ENCODE measurements at places on chromosomes 4 and X.

DNA sequence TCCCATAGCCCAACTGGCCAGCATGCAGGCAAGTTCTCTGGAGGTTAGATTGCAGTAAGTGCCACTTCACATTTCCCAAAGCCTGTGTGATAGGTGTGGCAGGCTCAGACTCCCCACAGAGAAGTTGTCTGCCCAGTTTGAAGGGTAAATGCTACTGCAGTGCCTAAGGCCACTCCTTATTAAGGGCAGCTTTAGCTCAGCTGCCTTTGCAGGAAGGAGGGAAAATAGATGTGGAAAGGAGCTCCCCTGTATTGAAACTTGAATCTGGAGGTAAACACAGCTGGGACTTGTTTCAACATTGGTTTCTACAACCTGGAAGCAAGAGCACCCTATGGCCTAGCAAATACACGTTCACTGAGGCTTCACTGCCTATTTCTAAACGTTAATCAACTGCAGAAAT, 22.4 kb downstream of the NEXMIF start:
- peak; percentile 10 for DNase-seq

DNA sequence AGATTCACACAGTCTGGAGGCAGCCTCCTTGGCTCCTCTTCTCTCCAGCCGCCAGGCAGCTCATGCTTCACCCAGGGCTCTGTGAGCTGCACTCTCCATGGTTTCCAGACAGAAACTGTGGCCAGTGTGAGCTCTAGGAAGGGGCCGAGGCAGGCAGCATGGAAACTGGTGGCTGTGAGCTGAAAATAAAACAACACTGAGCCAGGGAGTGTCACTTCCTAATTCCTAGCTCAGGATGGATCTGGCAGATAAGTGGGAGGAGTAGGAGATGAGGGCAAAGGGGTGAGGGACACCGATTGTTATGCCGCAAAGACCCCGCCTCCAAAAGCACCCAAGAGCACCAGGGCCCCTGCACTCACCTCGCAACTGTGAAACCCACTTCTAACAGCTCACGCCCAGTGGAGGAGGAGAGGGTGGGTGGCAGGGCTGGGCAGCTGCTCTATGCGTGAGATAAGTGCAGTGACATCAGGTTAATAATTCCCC, 69.8 kb downstream of the FHDC1 start:
- DNase-seq, result no peak

- no peak for DNase-seq
Measured at GRCh38 chr4:128220286-128221235, 67.1 kb downstream of the PGRMC2 start.

DNA sequence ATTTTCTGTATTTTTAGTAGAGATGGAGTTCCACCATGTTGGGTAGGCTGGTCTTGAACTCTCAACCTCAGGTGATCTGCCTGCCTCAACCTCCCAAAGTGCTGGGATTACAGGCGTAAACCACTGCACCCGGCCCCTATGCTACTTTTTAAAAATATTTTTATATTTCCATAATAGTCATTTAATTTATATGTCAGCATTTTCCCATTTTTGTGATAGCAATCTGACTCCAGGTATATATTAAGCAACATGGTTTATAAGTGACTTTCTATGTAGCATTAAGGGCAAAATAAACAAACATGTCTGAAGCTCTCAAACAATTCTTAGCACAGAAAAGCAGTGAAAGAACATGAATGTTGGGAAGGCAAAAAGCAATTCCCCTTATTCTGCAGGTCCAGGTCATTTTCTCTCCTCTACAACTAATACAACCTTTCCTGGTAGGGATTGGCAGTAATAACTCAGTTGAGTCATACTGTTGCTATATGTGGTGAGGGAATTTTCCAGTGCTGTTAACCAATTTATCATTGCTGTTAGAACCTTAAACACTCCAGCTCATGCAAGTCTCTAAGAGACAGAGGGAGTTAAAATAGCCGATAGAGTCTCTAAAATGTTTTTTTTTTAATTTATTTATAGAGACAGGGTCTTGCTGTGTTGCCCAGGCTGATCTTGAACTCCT, 24.0 kb downstream of the SMIM14 start:
- no peak for DNase-seq

DNA sequence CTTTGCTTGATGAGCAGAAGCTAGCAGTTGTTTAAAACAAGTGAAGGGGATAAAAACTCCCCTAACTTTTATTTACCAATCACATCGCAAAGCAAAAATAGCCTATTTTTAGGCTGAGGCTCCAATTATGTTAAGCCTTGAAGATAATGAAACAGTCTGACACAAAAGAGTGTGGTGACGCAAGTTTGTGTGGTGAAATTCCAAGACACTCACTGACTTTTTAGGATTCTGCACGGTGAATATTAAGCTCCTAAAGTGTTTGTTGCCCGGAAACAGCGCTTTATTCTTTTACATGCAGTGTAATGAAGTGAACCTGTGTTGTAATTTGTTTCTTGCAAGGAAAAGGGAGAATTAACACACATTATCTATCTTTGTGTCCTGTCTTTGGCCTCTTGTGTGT, 74.8 kb downstream of the POLA1 start:
- DNase-seq, result no peak

GRCh38 chr4:151331276-151332042, 6.1 kb upstream of the SH3D19 start:
- DNase-seq, result no peak

DNA sequence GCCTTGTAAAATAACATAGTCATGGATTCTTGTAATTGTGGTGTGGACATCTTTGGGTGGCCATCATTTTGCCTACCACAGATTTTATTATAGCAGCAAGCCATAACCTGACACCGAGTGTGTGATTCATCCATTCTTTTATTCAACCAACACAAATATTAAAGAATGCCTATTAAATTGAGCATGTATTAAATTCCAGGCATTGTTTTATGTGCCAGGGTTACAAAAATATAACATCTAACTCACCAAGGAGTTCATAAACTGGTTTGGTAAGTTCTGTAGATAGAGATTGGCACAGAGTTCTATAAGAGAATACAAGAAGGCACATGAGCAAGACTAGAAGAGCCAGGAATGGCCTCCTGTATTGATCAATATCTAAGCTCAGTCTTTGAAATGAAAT, 18.0 kb downstream of the NBDY start:
- DNase-seq, result no peak

DNA sequence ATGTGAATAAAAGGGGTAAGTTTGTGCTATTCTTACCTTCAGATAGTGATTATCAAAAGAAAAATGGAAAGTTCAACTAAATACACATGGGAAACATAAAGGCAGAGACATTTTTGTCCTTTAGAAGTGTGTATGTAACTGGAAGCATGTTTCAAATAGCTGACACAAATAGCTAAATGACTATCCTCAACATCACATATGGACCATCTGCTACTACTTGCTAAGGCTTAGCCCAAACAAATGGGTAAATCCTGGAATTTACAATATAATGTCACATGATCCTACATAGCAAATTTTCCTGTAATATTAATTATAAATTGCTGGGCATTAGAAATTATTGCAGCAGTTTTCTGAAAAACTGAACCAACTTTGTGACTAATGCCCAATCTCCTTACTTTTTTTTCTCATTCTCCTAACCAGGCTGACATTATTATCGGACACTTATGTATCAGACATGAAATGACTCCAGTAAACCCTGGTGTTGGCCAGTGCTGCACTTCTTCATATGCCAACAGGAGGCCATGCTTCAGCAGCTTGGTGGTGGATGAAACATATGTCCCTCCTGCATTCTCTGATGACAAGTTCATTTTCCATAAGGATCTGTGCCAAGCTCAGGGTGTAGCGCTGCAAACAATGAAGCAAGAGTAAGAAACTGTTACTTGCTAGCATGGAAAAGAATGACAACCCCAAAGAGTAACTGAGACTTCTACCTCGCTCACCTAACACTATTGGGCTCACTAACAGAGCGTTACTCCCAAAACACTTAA, 16.1 kb downstream of the AFP start:
- no peak for DNase-seq

DNA sequence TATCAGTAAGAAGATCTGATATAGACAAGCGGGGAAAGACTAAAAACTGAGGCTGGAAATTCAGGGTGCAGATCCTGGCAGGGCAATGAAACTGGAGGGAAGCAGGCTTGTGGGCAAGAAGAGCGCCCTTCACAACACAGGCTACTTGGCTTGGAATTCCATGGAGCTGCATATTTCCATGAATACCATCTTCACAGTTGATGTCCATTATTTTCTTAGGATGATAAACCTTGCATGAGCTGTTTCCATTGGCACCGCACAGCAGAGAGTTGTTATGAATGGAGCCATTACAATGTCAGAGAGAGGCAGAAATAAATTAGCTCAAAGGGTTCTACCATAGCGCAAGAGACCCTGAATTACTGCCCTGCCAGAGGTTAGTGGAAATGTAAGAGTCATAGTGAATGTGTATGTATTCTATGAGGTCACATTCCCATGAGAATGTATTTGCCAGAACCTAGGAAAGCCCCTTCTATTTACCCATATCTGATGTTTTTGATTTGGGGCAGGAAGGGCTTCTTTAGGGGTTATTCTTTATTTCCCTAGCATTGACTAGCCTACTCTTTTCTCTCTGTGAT, 215.6 kb downstream of the PALLD start:
- DNase-seq, result no peak

DNA sequence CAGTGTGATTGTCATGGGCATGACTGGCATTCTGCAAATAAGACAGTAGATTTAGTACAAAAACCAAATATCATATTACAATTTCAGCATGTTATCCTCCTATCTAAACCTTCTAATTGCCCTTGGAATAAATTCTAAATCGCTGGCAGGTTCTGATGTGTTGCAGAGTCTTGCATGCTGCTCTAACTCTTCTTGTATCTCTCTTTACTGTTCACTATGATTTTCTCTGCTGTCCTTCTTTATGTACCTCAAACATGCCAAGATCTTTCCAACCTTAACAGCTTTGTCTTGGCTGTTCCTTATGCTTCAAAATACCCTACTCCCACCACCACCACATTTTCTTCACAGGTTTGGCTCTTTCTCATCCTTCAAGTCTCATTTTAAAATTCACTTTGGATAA, 43.0 kb upstream of the KCNIP4 start:
- DNase-seq, result no peak

DNA sequence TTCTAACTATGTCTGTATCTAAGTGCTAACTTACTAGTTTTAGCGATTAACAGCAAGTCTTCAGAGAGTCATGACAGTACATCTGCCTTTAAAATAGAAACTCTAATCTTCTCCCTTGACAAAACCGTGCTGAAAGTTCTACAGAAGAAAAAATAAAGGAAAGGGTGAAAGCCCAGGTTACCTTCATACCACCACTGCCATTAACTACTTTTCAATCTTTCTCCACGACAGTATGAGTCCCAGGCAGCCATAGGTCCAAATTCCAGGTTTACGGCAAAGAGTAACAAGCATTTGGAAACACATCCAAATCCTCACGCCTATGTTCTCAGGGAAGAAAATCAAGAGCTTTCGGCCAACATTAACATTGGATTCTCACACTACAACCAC, 12.4 kb upstream of the ZCCHC13 start:
- DNase-seq, result peak; percentile 36

GRCh38 chrX:49071877-49072711, 1.7 kb downstream of the PRAF2 start:
- peak; percentile 57 for DNase-seq

DNA sequence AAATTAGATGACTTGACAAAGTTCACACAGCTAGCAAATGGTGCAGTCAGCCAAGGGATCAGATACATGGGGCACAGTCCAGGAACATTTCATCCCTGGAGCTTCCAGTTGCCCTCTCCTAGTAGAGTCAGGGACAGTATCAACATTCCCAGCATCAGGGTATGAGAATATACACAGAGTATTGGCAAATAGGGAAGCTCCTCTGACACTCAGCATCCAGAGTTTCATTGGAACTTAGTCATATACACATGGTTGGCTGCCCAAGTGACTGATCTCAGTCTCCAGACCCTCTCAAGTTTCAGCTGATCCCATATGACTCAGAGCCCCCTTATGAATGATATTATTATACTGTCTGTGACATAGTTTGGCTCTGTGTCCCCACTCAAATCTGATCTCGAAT, 13.7 kb upstream of the KCTD8 start:
- no peak for DNase-seq

- DNase-seq, result no peak
Measured at GRCh38 chrX:2829469-2830246, 928 bp downstream of the GYG2 start.

- no peak for DNase-seq
Measured at GRCh38 chr4:181541396-181541795, 701.8 kb upstream of the TENM3 start.

- DNase-seq, result no peak
Measured at GRCh38 chr4:115950806-115951205, 837.4 kb upstream of the NDST4 start.

- no peak for DNase-seq
Measured at GRCh38 chr4:11297201-11297600, 131.5 kb downstream of the HS3ST1 start.

DNA sequence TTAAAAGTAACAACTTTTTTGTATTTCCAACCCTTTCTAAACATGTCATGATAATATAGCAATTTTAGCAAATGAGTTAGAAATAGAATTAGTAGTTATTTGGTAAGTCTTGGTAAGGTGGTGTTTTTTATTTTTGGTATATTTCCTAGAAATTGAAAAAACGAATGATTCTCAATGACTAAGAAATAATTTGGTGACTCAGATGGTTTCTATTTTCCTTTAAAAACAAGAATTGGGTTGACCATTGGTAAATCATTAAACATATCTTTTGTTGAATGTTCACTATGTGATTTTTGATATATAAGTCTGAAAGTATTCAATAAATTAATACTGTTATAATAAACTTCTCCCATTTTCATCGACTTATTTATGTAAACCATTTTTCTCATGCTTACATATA, 206.2 kb upstream of the BANK1 start:
- DNase-seq, result no peak

- DNase-seq, result peak; percentile 65
Measured at GRCh38 chr4:26289401-26289800, 31.4 kb upstream of the RBPJ start.

- no peak for DNase-seq
Measured at GRCh38 chr4:174933083-174933482, 14.9 kb downstream of the ADAM29 start.
